ENCODE measurements at places on chromosomes 7 and 10.

DNA sequence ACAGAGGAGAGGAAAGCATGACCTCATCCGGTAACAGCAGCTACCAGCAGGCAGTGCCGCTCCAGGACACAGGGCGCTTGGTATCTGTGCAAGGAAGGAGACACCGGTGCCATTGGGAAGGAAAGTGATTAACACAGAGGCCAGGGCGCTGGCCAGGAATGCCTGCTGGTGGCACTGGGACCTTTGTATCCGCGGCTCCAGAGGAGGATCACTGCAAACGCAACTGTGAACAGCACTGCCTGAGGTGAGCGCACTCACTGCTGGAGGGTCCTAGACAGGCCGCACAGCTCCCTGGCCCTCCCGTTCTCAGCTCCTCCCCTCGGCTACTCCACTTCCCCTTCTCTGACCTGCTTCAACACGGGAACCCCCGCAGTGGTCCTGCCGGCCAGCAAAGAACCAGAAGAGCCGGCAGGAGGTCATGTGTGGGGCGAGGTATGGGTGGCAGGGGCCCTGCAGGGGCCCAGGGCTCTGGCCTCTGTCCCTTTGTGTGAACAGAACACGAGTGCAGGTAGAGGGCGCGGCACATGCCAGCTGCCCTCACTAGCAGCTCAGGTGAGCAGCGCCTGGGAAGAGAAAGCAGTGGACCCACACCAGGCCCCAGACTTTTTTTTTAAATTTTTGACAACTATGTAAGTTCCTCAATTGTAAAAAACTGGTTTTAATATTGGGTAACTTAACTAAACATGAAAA lies 107.6 kb downstream of the VIPR2 start:
- no peak for DNase-seq

DNA sequence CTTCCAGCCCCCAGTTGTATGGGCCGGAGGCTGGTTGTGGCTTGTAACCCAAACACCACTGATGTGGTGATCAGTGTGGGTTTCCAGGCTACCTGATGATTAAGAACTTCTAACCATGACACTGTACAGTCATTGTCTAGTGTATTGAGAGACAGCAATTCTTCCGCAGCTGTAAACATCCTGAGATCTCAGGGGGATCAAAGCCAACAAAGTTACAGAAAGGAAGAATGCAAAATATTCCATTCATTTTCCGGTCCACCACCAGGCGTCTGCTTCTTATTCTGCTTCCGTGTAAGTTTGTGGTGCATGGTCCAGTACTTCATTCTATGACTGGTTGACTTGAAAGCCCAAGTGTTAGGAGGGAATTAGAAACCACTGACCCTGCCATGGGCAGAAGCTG lies 10.3 kb upstream of the GLI3 start:
- no peak for DNase-seq

- DNase-seq = no peak
Measured at GRCh38 chr10:103679096-103679790, 176.1 kb downstream of the SH3PXD2A start.

DNA sequence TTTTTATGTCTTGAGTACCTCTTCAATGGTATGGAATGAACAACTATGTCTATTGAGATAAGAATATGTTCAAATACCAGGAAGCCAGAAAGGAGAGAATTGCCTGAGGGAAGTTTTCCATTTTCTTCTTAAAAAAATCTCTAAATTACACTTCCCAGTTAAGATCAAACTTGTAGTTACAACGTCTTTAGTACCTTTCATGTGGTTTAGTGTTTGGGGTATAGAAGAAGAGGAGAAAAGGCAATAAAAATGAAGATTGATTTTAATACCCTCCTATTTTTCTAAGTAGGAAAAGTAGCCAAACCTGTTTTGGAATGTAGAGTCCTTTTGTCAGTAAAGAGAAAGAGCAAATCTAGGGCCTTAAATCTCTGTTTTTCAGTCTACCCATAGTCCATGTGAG lies 470.0 kb upstream of the SEMA3A start:
- DNase-seq = no peak

DNA sequence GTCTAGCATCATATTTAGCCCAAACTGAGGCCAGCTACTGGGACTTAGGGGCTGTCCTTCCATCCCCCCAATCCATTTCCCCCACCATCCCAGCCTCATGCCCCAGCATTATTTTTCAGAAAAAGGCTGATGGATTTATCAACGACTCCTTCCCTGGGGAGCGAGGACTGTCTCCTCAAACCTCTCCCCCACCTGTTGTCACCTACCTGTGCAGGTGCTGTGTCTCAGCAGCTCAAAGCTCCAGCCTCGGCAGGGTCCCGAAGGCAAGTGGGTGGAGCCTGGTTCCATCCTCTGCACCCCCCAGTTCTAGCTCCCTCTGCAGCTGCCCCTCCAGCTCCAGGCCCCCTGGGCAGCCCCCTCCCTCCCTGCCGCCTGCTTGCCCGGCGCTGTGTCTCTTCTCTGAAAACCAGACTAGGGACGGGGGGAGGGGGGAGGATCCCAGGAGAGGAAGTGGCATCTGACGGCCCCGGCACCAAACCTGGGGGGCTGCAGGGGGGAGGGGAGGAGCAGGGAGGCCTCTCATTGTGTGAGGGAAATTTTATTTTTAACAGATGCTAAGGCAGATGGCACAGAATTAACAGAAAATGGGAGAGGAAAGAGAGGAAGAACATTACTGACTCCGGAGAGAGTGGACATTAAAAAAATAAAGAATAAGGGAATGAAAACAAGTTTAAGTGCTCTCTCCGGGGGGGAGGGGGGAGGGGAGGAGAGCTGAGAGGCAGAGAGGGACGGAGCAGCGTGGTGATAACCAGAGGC lies 61.7 kb upstream of the PAX2 start:
- no peak for DNase-seq

GRCh38 chr7:64889686-64890162 lies 13.3 kb upstream of the ZNF273 start:
- no peak for DNase-seq

GRCh38 chr10:82908751-82909150 lies 1033.8 kb downstream of the NRG3 start:
- no peak for DNase-seq

DNA sequence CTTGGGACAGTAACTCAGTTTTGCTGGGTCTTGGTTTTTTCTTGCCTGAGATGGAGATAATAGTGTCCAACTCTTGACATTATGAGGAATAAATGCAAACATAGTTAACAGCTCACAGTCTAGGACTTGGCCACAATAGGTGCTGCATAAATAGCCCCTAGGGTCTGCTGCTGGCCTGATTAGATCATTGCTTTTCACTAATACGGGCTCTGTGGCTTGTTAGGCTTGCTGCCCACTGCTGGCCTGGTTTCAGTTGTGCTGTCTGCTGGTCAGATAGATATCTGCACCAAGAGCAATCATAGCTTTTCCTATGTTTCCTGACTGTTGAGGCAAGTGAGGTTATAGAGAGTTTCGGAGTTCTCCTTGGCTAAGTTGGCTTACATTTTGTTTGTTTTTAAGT lies 246.1 kb downstream of the DNAJB9 start:
- DNase-seq = no peak

DNA sequence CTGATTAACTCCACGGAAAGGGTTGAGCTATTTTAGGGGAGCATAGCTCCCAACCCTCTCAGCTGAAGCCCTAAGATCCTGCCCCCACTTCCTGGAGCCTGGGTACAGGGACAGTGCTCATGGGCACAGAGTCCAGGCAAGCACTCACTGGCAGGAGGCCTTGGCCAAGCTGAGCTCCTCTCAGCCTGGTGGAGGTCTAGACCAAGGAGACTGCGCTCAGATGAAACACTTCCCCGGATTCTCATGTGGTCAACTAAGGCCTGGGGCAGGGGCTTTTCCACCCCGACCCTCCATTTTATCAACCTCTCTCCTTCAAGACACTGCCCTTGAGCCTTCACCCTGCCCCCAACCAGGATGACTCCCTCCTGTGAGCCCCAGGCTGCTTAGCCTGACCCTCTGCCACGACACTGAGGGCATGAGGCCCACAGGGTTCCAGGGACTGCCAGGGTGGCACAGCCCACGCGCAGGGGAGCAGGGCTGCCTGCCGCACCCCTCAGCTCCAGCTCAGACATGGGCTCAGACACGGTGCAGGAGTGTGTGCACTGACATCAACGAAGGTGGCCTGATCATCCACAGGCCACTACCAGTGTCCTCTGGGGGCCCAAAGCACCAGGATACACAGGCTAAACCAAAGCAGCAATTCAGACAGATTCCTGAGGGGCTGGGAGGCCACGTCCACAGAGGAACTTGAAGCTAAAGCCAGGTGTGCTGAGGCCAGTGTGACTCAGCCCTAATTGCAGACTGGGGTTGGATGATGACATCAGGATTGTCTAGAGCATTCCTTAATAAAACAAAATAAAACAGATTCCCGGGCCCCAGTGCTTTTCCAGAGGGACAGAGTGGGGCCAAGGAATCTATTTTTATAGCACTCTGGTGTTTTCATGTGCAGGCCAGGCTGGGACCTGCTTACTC lies 18.8 kb downstream of the CHAT start:
- no peak for DNase-seq

- no peak for DNase-seq
Measured at GRCh38 chr7:95394370-95394769, 1.8 kb downstream of the PON3 start.

DNA sequence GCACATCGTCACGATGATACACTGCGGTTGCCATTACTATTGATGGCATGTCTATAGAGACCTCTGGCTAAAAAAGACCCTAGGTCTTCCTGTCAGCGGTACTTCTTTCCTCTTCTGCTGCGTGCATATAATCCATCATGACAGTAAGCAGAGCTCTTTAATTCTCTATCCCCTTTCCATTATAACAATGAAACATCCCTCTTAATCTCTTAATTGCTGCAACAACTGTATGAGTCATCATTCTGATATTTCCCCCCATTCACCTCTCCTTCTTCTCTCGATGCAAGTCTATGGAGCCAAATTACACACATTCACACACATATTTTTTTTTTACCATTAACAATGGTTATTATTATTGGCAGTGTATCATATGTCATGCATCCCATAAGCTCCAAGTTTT lies 45.2 kb upstream of the AKR1E2 start:
- no peak for DNase-seq
